ENCODE measurements at places on chromosomes 3 and 15.

- H3K36me3 ChIP-seq, result no peaks in the 10 kb centered on the region
- H3K27ac ChIP-seq, result no peak overlapping the region
- H3K4me1 ChIP-seq, result no peaks in the 10 kb centered on the region
- H3K4me3 ChIP-seq, result no peak overlapping the region
- H3K27me3 ChIP-seq, result peaks cover 3% of the 10 kb centered on the region
These were observed 1.4 kb upstream of the CIDEC start for GRCh38 chr3:9881441-9881840.

DNA sequence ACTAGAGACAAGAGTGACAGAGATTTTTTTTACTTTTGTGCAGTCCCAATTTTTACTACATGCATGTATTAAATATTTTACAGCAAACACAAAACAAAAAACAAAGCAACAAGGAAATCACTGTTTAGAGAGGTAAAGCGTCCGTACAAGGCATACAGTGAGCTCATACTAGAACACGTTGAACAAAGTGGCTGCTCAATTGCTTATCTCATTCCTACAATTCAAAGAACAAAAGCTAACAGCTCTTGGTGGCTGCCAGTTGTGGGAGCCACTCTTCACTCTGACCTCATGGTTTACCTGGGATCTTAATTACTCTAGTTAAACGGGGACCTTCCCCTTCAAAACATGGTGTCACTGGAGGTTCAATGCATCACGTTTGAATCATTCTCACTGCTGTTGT, 7.6 kb upstream of the ARHGEF26 start:
- DNase-seq, result no peak
- H3K36me3 ChIP-seq, result no peaks in the 10 kb centered on the region

DNA sequence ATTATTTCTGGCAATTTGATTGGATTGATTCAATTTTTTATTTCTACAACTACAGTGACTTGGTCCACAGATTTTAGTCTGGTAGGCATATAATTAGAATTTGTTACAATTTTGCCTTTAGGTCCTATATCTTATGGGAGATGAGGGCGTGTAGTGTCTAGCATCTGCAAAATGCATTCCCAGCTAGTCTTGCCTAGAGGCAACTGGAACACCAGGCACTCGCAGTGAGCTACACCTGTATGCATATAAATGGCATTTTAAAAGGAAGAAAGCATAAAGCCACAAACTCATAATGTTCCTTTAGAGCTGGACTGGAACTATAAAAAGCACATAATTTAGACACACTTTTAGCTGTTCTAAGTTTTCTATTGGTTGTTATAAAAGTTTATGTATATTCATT, 17.9 kb upstream of the SPPL2A start:
- no peaks in the 10 kb centered on the region for H3K36me3 ChIP-seq
- DNase-seq, result no peak
- H3K27me3 ChIP-seq, result peaks cover 12% of the 10 kb centered on the region
- H3K4me3 ChIP-seq, result no peak overlapping the region
- no peak overlapping the region for H3K27ac ChIP-seq
- H3K4me1 ChIP-seq, result no peaks in the 10 kb centered on the region

DNA sequence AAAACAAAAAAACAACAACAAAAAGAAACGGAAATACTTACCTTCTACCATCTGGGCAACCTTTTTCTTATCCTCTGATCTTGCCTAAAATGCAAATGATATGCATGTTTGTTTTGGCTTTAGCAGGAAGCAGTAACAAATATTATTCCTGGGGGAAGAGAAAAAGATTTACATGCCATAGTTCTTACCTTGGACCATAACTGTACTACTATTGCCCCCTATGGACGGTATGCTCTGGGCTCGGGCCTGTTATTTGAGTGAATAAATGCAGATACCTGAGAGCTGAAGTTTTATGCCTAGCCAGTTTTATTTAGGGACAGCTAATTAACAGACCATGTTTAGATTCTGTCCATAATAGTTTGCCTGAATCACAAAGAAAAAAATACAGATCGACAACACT, 12.6 kb upstream of the STARD5 start:
- H3K4me3 ChIP-seq, result no peak overlapping the region
- no peak overlapping the region for H3K27ac ChIP-seq
- no peak for DNase-seq
- H3K36me3 ChIP-seq, result no peaks in the 10 kb centered on the region
- peaks cover 2% of the 10 kb centered on the region for H3K4me1 ChIP-seq

All from activated T-helper 2 cell treated with anti-CD3 and anti-CD28 coated beads, Interferon-gamma antibody, Interleukin-2, Interleukin-4, amounts not matched to agents 10 μg/mL and 5 μg/mL and 100 μg/mL, durations not matched to agents 14 hours and 24 hours and 36 hours (primary cell).